ENCODE measurements at places on chromosomes 13 and 19.

DNA sequence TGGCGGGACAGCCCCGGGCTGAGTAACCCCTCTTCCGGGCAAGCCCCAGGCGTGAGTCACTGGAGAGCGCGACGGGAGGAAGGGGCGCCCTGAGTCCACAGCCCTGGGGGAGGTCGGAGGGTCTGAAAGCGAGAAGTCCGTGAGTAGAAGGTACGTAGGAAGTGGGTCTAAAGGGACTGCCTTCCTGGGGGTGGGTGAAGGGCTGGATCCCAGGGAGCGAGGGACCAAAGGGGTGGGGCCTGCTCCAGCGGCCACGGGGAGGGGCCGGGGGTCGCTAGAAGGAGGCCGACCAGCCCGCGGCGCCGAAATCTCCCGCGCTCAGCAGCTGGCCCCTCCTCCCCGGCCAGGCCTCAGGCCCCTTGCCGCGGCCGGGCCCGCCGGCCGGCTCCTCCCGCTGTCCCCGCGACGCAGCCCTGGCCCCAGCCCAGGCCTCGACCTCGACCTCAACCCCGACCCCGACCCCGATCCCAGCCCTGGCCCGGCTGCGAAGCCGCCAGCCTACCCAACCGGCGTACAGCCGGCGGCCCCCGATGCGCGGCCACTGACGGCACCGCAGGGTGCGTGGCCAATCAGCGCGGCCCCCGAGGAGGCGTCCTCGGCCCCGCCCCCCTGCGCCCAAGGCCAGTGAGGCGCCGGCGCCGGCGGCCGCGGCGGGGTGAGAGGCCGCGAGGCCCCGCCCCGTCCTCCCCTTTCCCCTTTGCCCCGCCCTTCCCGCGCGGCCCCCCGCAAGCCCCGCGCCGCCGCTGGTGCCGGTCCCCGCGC, 22.6 kb downstream of the IPO5 start:
- DNase-seq: peak; percentile 83

DNA sequence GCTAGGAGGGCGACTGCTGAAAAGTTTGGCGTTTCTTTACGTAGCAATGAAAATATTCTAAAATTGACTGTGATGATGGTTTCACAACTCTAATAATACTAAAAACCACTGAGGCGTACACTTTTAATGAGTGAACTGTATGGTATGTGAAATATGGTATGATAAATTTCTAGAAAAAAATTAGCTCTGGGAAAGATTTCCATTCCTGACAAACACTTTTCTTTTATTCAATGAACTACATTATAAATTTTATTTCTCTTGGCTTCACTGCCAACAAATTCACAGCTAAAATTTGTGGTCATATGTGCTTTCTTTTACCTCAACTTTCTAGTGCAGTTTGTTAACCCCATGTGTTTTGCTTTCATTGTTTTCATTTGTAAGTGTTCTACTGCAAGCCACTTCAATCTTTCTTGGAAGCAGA, 11.1 kb downstream of the ZC3H13 start:
- no peak for DNase-seq

GRCh38 chr19:3593156-3593555, 7.9 kb downstream of the GIPC3 start:
- no peak for DNase-seq

DNA sequence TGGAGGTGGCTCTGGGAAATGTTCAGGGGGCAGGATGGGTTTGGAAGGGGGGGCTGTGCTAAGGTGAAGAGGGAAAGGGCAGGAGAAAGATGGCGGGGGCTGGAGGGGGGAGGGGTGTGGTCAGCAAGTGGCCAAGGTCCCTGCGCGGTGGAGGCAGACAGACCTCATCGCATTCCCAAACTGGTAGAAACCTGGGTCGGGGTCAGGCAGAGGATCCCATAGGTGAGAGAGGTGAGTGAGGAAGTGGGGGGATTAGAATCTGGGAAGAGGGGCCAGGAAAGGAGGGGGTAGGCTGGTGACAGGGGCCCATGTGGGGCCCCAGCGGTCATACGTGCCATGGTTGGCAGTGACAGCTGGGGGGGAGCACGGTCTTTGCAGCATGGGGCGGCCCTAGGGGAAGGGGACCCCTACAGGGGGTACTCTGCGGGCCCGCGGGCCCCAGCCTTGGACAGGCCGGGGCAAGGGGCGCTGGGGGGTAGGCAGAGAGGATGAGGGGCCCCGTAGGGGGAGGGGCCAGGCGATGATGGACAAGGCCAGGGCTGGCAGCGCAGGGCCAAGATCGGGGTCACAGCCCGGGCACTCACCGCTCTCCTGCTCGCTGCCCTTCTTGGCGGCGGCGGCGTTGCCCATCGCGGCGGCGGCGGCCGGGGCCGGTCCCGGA, 514 bp downstream of the PRKACA start:
- DNase-seq: no peak

DNA sequence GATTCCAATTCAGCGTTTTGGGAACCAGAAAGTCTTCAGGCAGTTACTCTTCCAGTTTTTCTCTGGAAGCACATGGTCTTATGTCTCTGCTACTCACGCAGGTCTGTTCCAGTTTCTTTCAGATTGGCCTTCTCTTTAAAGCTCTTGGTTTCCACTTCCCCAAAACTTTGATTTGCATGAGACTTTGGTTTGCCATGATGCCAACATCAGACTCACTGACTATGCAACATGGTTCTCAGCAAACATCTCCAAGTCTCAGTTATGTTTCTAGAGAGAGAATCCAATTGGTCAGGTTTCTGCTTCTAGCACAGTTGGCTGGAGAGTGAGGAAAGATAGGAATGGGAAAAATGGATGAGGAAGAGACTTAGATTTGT, 3.1 kb downstream of the AKAP11 start:
- DNase-seq: no peak
